ENCODE measurements at places on chromosomes 6 and 20.
A peak's percentile ranks its signal among the peaks of the same experiment; 100 is the strongest.

DNA sequence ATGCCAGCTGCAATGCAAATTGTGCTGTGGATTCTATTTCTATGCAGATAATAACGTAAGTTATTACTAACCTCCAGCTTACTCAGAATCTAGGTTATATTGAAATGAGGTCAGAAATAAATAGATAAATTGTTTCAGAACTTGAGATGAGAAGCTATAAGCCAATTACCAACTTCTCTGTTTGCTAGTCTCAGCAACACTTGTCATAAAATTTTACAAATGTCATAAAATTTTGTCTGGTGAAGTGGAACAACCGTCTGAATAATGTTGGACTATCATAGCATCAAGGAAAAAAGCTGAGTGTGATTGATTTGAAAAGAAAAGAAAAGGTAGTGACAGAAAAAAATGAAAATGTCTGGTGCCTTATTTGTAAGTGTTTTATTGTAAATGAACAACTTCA, 36.7 kb downstream of the COL9A1 start:
- DNase-seq: no peak

GRCh38 chr6:116111552-116112528, 11.2 kb downstream of the NT5DC1 start:
- DNase-seq: peak; percentile 65

- DNase-seq: peak; percentile 17
These were observed 39.3 kb downstream of the TSBP1 start for GRCh38 chr6:32332433-32332832.

DNA sequence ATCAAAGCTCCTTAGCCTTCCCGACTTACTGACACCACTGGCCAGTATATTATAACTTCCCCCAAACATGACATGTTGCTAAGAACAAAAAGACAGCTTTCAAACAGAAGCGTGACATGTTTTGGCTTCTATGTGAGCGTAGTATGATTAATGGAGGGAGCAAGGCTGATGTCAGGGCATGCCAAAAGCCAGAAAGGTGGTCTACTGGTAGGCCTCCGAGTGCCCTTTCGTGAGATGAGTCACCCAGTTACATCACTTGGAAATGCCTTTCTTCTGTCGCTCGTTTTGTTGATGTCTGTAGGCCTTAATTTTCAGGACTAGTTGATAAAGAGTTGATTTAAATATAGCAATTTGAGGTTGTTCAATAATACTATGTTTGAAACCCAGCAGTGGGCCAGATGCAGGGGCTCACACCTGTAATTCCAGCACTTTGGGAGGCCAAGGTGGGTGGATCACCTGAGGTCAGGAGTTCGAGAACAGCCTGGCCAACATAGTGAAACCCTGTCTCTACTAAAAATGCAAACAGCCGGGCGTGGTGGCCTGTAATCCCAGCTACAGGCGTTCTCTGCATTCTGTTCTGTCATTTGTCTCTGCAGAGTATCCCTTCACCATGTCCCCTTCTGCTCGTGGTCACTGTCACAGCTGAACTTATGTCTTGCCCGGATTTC, 53.3 kb downstream of the CNKSR3 start:
- no peak for DNase-seq

GRCh38 chr20:10504994-10505730, 70.1 kb downstream of the SLX4IP start:
- DNase-seq: peak; percentile 56

DNA sequence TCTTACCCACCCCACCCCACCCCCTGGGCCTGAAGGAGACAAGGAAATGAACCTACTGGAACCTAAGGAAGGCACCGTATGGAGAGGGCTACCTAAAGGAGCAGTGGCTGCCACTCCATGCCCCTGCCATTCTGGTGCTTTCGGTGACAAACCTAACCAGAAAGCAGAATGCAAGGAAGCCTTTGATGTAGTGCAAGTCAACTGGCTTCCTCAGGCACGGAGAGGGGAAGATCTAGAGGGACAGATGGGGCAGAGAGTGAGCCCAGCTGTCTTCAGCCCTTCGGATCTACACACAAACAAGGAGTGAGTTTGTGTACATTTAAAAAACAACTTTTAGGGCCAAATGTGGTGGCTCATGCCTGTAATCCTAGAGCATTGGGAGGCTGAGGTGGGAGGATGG, 39.5 kb downstream of the PPP1R16B start:
- no peak for DNase-seq

GRCh38 chr6:3960754-3961361, 111.7 kb downstream of the FAM50B start:
- DNase-seq: no peak

DNA sequence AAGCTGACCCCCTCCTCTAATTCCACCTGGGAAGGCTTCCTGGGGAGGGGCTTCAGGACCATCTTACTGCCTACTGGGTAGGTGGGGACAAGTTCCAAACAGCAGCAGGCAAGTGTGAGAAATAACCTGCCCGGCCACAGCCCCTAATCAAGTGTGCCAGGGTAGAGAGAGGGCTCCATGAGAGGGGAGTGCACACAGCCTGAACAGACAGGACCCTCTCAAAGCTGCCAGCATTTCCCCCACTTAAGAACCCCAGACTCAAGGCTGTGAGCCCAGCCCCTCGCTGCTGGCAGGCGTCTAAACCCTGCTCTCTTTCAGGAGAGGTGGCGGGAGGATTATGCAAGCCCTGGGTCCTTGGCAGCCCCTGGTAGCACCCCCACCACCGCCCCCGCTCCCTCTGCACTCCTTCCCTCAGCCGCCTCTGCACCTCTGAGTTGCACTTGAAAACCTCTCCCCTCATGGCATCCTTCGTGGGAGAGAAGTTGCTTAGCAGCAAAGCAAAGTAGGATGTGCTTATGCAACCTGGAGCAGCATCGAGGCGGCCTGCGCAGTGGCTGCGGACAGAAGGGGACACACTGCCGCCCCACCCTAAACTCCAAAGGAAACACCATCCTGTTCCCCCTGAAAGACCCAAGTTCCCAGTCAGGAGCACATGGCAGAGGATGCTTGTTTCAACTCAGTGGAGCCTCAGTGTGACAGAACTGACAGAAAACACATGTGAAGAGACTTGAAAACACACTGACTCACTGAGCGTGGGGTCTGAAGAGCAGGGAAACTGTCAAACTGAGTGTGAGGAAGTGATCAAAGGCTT, 10.5 kb downstream of the DDRGK1 start:
- DNase-seq: no peak

DNA sequence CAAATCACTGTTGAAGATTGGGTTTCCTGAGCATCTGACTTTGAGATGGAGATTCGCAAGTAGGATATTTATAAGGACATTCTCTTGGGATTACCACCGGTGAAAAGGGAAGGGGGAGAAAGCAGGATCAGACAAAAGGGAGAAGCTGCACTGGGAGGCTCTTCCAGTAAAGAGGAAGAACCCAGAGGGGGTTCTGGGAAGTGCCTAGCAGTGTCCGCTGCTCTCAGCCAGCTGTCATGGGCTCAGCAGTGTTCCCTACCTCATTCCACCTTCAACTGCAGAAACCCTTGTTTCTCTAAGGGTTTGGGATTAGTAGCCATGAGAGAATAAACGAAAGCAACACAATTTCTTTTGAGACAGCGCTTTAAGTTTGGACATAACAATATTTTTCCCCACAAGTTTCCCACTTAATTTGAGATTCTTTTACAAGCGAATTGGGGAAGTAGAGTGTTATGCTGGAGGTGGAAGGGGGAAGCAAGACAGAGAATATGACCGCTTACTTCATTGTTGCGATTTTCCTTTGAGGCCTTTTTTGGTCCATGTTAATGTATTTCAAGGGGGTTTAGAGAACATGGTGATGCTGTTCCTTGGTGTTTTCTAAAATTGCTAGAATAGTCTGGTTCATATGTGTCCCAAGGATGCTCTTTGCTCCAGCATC, 154.5 kb upstream of the SCGN start:
- DNase-seq: no peak

- DNase-seq: no peak
These were observed 105.3 kb upstream of the CDYL start for GRCh38 chr6:4670824-4671409.

DNA sequence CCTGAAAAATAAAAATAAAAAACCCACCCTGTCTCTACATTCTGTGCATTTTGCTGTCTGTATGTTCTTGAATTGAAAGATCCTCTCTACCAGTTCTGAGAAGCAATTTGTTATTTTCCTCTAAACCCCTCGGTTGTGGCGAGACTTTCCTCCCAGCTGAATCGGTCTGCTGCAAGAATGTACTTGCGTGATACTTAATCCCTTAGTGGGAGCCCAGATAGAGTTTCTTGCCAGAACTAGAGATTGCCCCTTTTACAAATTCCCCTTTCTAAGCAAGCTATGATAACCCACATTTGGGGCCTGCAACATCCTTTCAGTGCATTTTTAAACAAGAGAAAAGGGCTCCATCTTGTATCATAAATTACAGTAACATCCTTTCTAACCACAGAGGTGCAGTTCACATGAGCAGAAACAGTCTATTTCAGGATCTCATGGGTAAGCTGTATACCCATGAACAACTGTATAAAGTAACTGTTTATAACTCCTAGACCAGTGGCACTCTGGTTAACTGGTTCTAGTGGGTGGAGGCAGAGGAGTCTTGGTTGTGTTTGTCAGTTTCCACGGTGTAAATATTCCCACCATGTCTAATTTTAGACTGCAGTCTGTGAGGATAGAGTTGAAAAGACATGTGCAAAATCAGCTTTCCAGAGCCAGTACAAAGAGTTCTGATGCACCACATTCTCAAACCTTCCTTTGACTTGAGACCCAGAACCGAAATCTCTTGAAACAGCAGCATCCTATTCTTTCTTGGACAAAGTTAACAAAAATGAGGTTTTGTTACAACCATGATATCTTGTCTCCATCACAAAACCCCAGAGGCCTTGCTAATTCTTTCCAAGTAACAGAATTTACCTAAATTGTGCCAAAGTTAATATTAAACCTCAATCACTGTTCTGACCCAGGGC, 113.1 kb upstream of the ZNF217 start:
- DNase-seq: peak; percentile 47

- DNase-seq: peak; percentile 72
These were observed 54.8 kb downstream of the NFATC2 start for GRCh38 chr20:51487565-51488268.

DNA sequence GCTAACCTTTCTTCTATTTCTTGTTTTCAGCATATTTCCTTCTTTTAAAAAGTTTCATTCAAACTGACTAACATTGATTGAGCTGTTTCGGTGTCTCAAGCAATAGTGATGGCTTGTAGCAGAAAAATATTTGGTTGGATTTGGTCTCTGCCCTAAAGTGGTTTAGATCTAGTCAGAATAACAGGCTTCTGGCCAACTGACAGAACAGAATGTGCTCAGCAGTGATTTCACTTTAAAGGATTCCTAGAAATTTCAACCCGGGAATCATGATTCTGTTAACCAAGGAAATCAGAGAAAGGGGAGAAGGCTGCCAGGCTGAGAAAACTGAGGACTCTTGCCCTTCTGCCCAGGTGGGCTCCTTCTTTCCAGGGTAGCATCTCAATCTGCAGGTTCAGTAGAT, 16.6 kb upstream of the GSTA1 start:
- peak; percentile 29 for DNase-seq

GRCh38 chr6:119002069-119002468, 67.1 kb upstream of the MCM9 start:
- DNase-seq: no peak

All from fibroblast of pulmonary artery (primary cell).